NCI-H2081 treated with DMSO at 0.1 percent for 48 hours (cell line): ENCODE measurements at places on chromosomes 13 and 19.

- no peak for DNase-seq
Measured at GRCh38 chr13:82962397-82962796, 919.9 kb downstream of the SLITRK1 start.

- DNase-seq: no peak
Measured at GRCh38 chr19:3575260-3575741, 2.6 kb downstream of the HMG20B start.

GRCh38 chr13:30266756-30267155 is 40.6 kb downstream of the KATNAL1 start:
- DNase-seq: no peak

- DNase-seq: no peak
Measured at GRCh38 chr13:99385940-99386339, 78.7 kb upstream of the GPR183 start.

GRCh38 chr13:21405309-21405708 is 53.8 kb downstream of the ZDHHC20 start:
- DNase-seq: no peak

GRCh38 chr13:46575818-46576221 is 22.9 kb downstream of the LRCH1 start:
- no peak for DNase-seq
